Activated T-helper 2 cell treated with anti-CD3 and anti-CD28 coated beads, Interferon-gamma antibody, Interleukin-2, Interleukin-4, amounts not matched to agents 10 μg/mL and 5 μg/mL and 100 μg/mL, durations not matched to agents 14 hours and 24 hours and 36 hours (primary cell): ENCODE measurements at places on chromosomes 2 and 18. TPM values are rescaled to one million over a fixed set of nuclear protein-coding genes. Genes with fewer than 3 reads are reported as not detected.
A peak's percentile ranks its signal among the peaks of the same experiment; 100 is the strongest.

GRCh38 chr2:74959106-74959751 lies 786 bp downstream of the POLE4 start:
- DNase-seq, result no peak

GRCh38 chr18:75261430-75262223 lies 51.0 kb downstream of the TSHZ1 start:
- no peak for DNase-seq

The NEB gene
- 0.14 and 0.27 TPM in 2 replicates for total RNA-seq

DNA sequence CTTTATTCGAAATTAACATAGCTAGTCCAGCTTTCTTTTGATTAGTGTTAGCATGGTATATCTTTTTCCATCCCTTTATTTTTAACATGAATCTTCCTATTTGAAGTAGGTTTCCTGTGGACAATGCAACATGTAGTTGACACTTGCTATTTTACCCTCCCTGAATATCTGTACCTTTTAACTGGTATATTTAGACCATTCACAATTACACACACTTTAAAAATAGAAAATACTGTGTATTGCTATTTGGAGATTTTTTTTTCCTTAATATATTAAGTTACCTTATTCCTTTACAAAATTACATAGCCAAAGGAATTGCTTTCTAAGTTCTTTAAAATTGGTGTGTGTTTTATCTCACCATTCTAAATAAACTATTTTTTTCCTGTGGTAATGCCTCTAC lies 15.0 kb downstream of the RNF144A start:
- no peak for DNase-seq

DNA sequence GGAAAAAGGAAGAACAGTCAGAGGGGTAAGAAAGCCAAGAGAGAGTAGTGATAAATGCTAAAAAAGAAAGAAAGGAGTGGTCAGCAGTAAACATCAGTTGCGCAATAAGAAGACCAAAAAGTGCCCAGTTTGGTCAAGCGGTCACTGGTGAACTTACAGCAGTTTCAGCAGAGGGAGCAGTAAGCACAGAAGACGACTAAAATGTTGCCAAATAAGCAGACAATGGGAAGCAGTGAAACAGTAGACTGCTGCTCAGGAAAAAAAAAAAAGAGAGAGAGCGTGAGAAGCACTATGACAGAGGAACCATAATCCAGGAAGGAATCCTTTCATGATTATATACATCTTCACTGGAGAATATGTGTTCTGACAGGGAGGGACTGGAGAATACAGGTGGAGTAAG lies 45.8 kb downstream of the DNAJC10 start:
- no peak for DNase-seq

DNA sequence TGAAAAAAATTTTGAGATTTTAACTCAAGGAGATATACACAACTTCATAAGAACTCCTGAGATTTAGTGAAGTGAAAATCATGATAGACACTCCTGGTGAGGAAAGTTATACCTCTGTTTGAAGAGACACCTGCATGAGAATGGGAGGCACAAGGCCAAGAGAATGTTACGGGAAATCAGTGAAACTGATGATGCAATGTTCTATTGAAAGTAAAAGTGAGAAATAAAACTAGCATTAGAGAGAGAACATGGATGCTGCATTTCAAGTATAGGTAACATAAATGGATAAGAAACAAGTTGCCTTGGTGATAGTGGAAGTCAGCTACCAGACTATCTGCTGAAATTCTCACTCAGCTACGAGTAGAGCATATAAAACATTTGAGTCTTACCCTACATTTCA lies 562.1 kb upstream of the FANCL start:
- DNase-seq, result no peak

DNA sequence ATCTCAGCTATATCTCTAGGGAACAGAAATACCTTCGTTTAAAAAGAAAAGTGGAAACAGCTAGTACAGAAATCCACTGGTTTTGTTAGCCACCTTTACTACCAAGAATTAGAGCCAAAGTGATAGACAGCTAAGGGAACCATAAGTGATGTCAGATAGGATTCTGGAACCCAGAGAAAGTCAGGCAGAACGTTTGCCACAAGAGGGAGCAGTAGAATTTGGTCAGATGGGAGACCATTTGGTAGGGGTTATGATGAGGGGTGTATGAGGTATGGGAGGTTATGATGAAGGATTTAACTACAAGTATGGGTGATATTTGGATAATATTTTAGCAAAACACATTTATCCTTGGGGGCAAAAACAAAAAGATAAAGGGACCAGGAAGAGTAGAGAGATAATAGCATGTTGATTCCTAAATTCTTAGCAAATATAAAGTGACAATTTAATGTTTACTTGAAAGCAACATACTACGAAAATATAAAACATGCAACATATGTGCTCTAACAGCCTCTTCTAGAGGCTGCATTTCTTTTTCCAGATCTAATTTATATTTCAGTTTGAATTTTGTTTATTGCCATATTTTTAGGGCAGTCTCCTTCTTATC lies 3.3 kb downstream of the SLC8A1 start:
- no peak for DNase-seq

The SATB2 gene
- total RNA-seq, result 0.05 TPM in 2 replicates

GRCh38 chr18:79111483-79111882 lies 42.3 kb downstream of the ATP9B start:
- no peak for DNase-seq

The NPHP1 gene
- 1.0 and 2.2 TPM in 2 replicates for total RNA-seq

The SIX3 gene
- 0.25 and 0.34 TPM in 2 replicates for total RNA-seq

DNA sequence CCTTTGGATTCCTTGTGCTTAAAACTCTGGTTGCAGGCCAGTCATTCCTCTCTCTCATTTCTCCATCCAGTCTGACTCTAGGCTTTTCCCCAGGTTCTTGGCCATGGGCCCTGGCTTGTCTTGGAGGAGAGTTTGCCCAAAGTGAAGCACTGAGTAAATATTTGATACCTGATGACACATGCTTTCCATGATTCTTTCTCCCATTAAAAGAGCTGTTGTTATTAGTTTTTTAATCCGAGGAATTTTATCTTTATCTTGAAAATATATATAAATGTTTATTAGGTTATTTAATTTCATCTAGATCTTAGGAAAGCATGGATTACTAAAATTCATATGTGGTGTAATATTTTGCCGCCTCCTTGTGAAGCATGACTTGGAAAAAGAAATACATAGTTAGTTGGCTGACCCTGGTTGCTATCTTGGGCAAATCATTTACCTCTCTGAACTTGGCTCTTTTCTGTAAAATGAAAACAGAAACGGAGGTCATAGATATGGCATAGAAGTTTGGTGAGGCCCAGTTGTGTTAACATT lies 650.1 kb downstream of the SLC4A3 start:
- no peak for DNase-seq

GRCh38 chr2:120984046-120984445 lies 248.4 kb downstream of the GLI2 start:
- DNase-seq, result no peak

DNA sequence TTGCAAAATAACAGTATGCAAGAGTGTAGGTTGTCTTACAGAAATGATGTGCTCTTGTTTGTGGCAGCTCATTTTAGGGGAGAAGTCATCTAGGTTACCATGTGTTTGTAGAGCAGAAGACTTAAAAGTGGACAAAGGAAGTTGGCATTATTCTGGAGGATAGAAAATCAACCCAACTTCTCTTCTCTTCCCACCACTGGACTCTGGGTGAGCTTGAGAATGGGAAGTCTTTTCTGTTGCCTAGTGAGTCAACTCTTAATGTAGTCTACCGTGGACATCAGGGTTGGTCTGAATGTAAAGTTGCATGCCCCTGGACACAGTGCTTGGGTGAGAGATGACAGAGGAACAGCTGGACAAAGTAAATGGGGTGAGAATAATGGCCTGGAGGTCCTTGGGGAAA lies 98.3 kb downstream of the FMNL2 start:
- DNase-seq, result no peak

The TRABD2A gene
- 67.9 and 71.2 TPM in 2 replicates for total RNA-seq

The ALLC gene
- total RNA-seq, result not detected in 2 replicates

GRCh38 chr2:162221064-162221463 lies 22.2 kb downstream of the FAP start:
- peak; percentile 50 for DNase-seq

The ORC2 gene
- total RNA-seq, result 50.7 and 62.9 TPM in 2 replicates

GRCh38 chr2:135164431-135164830 lies 112.3 kb downstream of the RAB3GAP1 start:
- no peak for DNase-seq

- DNase-seq, result no peak
Measured at GRCh38 chr2:203959672-203960071, 23.1 kb downstream of the ICOS start.

DNA sequence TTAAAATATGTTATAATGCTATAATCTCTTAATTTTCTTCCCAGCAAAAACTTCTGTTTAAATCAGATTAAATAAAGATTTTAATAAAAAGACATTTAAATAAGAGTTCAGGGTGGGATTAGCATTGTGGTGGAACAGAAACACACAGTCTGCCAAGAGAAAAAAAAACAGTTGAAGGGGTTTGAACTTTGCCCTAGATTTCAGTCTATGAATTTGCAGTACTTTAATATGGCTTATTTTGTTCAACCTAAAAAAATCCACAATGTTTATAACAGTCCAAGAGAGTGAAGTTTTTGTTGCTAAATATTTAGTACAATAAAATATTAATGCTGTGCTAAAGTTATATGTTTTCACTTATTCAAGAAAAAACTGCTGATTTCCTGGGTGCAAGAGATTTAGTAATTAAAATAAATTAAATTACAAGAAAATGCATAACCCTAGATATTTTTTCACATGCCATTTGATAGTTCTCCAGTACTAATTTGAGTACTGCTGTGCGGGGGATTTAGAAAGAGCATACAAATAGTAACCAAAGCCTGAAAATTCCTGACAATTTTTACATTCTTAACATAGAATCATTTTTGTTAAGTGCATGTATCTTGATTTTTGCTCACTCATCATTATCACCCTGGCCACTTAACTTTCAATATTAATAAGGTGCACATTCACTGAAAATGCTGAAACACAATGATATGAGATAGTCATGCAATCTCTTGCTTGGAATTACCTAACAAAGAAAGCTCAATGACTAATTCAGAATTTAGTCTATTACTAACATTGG lies 52.6 kb downstream of the SLC40A1 start:
- DNase-seq, result no peak

- no peak for DNase-seq
Measured at GRCh38 chr2:105447476-105447875, 48.6 kb upstream of the FHL2 start.

The SLC11A1 gene
- total RNA-seq, result 0.18 and 0.21 TPM in 2 replicates

- no peak for DNase-seq
Measured at GRCh38 chr2:47072728-47073191, 82.3 kb downstream of the STPG4 start.

DNA sequence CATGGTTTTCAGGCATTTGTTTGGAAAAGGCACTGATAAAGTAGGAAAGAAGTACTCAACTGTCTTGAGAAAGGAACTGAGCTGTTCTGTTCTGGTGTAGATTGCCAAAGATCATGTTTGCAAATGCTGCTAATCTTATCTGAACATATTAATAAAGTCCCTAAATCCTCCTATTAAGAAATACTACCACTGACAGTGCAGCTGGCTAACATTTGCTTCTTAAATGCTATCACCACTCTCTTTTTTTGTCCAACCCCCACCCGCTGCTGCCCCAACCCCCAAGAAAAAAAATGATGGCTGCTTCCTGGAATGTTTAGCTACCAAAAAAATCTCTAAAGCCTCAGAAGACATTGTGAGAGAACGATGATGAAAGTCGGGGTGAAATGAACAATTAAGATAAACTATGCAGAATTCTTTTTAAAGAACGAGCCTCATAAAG lies 130.7 kb downstream of the CCBE1 start:
- no peak for DNase-seq

GRCh38 chr2:235270956-235271355 lies 222.9 kb upstream of the AGAP1 start:
- peak; percentile 46 for DNase-seq

DNA sequence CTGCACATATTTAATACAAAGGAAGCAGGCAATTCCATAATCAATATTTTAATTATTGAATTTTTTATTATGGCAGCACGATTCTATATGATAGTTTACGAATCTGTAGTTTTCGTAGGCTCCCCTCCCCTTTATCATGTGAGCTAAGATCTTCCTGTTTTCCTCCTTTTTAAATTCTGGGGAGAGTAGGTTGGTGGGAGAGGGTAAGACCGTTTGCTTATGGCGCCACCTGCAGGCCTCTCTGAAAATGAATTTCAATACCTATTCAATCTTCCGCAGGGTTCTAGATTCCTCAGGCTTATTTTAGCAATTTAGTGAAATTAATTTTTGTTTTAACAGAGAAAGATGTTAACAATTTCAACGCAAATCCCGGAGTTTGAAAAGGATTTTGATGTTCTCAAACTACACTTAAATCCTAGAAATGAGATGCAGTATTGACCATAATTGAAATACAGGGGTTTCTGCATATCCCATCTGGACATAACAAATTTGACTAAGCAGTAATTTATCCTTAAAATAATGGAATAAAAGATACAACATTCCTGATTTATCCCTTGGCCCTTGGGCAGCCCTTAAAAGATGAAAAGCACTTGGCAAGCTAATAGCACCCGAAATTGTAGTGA lies 12.8 kb upstream of the GBX2 start:
- no peak for DNase-seq

The POTEF gene
- total RNA-seq, result not detected in 2 replicates

DNA sequence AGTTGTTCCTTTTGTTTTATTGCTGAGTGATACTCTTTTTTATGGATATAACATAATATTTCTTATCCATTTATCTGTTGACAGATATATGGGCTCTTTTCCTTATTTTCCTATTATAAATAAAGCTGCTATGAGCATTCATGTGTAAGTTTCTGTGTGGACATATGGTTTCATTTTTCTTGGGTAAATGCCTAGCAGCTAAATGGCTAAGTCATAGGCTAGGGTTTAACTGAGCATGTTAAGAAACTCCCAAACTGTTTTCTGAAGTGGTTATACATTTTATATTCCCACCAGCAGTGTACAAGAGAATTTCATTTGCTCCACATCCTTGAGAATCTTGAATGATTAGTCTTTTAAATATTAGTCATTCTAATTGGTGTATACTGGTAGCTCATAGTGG lies 786.6 kb upstream of the CDH2 start:
- no peak for DNase-seq

DNA sequence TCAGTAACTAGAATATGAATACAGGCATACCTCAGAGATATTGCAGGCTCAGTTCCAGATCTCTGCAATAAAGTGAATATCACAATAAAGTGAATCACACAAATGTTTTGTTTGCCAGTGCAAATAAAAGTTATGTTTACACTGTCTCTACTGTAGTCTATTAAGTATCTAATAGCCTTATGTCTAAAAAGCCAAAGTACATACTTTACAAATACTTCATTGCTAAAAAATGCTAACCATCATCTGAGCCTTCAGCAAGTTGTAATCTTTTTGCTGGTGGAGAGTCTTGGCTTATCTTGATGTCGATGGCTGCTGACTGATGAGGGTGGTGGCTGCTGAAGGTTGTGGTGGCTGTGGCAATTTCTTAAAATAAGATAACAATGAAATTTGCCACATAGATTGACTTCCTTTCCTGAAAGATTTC lies 159.4 kb downstream of the MYO1B start:
- no peak for DNase-seq

GRCh38 chr18:10499230-10499629 lies 26.6 kb upstream of the NAPG start:
- DNase-seq, result no peak

The SLC4A3 gene
- total RNA-seq, result 0.07 and 0.14 TPM in 2 replicates

The SNORC gene
- 1.9 and 3.2 TPM in 2 replicates for total RNA-seq

The RNF103 gene
- total RNA-seq, result 12.4 and 12.7 TPM in 2 replicates
